Activated T-helper 9 cell treated with anti-CD3 and anti-CD28 coated beads, Interleukin-2, amount 50 U/mL, for 16 hours (primary cell): ENCODE measurements at places on chromosomes 5 and 9.

DNA sequence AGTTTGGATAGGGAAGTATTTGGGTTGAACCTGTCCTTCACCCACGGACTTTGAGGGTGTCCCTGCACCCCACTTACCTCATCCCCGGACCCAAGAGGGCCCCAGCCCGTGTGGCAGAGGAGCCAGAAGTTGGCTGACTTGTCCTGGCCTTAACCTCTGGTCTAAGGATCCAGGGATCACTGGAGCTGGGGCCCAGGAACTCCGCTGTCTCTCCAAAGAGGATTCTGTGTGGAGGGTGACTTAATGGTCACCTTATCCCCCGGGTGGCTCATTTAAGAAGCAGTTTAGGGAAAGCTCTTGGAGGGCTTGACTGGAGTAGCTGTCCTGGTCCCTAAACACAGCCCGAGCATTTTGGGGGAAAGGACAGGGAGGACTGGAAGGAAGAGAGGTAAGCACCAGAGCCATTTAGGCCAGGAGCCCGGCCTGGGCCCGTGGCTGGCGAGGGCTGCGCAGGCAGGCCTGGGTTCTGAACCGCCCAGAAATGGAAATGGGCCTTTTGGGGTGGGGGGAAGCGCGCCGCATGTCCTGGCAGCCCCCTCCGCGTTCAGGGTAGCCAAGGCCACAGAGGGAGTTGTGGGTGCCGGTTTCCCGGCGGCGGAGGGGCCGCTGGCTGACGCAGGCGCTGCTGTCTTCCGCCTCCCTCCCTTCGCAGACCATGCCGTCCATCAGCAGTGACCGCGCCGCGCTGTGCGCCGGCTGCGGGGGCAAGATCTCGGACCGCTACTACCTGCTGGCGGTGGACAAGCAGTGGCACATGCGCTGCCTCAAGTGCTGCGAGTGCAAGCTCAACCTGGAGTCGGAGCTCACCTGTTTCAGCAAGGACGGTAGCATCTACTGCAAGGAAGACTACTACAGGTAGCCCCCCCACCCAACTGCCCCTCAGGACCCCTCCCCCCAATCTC lies 2.0 kb downstream of the LHX2 start:
- no peak for DNase-seq

DNA sequence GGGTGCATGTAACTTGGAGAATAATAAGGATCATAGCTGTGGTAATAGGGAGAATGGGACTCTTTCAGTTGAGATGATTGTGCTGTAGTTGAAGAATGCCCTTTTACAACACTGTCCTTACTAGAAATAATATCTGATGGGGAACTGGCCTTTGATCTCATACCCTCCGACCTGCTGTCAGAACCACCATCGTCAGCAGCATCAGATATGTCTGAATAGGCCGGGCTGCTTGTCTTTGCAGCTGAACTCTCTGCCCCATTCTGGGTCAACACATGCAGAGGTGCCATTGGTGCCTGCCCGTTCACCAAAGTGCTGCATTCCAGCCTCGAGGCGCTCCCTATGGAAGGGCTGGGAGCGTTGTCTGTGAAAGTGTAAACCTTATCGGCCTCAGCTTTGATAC lies 99.1 kb downstream of the ZNF608 start:
- DNase-seq = no peak

DNA sequence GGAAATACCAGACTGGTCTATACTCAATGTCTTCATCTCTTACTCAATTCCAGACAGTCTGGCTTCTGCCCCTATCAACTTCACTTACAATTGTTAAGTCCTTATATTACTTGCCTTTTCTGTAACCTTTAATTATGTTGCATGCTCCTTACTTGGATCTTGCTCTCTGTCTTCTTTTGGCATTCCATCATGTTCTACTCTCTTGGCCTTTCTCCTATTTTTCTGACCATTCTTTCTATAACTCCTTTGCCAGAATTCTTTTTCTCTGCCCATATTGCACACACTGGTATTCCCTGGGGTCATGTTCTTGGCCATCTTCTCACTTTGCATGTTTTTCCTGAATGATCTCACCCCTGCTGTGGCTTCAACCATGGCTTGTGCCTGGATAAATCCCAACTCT lies 209.8 kb upstream of the ZNF462 start:
- no peak for DNase-seq

DNA sequence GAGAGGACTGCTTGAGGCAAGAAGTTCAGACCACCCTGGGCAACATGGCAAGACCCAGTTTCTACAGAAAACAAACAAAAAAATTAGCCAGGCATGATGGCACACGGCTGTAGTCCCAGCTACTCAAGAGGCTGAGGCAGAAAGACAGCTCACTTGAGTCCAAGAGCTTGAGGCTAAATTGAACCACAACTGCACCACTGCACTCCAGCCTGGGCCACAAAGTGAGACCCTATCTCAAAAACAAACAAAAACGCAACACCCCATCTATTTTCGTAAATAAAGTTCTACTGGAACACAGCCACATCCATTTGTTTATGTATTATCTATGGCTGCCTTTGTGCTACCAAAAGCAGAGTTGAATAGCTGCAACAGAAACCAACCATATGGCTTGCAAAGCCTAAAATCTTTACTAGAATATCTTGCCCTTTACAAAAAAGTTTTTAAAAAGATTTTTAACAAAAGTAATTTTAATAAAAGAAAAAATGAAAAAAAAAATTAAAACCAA lies 67.5 kb downstream of the SETX start:
- DNase-seq = no peak

GRCh38 chr5:132227485-132228240 lies at the start of gene P4HA2:
Gene P4HA2 (minus strand): TSS chr5:132227853. CDS start chr5:132218626, 9,227 bp downstream.
- DNase-seq = peak; percentile 19

DNA sequence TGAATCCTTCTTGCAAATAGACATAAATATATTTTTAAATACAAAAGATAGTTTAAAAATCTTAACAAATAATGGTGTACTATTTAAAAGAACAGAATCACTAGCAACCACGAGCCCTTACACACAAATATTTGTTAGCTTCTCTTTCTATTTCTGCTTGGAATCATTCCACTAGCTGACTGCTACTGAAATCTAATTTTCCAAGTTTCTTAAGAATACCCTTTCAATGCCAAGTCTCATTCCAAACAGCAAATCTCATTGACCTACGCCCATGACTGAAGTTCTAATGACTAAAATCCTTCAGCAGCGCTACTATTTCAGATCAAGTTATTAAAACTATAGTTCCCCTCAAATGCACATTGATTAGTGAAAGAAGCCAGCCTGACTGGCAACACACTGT lies 13.2 kb upstream of the PPP1R2B start:
- DNase-seq = no peak

- DNase-seq = peak; percentile 29
Observed at GRCh38 chr9:74951725-74952151, 974 bp downstream of the C9orf40 start.

DNA sequence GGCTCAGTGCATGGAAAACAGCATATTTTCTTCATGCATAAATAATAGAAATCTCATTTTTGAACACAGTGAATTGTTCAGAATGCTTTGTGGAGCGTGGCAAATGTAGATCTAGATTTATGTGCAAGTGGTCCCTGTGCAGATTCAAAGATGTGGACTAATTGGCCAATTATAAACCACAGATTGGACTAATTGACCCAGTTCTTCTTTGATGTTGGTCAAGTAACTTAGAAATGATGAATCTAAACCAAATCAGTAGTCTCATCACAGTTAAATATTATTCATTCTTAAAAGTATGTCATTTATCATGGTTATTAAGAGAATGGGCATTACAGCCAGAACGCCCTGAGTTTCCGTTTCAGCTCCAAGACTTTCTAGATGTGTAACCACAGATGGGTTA lies 11.7 kb upstream of the PDE4D start:
- no peak for DNase-seq

DNA sequence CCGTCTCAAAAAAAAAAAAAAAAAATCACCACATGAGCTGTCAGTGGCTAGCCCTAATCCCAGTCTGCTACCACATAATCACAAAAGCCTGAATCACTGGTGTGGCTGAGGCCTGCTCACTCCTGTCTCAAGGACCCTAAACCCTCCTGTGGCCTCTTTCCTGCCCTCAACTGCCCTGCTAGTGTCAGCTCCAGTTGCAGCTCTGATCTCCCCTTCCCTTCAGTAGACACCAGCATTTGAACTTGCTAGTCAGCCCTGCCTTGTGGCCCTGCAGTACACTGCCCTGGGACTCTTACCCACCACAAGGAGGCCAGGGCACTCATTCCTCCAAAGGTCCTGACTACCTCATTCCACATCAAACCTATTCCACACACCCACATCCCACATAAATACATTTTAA lies 9.5 kb upstream of the P4HA2 start:
- no peak for DNase-seq

DNA sequence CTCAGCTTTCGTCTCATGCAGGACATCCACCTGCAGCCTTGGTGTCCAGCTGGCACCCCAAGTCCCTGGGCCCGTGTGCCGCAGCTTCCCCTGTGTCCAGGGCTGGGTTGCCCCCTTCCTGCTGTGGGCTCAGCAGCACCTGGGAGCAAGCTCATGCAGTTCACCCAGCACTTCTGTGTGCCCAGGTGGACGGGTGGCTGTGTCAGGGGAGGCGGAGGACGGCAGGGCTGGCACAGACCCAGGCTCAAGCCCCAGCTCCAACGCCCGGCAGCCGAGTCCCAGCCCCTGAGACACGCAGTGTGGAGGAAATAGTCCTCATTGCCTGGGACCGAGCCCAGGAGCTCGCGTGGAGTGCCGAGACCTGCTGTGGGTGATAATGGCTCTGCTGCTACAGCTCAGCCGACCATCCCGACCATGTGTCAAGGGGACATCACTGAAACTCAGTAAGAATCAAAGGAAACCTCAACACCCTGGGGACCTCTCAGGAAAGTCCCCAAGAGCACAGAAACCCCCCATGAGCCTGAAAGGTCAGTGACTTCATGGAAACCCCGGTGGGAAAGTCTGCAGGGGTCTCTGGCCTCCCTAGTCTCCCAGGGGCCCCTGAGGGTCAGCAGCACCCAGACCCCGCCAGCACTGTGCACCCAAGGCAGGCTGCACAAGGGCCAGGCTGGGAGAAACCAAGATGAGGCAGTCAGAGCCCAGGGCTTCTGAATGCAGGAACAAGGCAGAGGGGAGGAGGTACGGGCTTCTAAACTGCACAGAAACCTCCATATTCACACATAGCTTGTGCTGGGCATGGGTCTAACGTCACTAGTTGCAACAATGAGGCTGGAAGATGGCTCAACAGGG lies 38.8 kb downstream of the LPCAT1 start:
- DNase-seq = no peak

GRCh38 chr9:9387511-9388115 lies 1225.2 kb downstream of the PTPRD start:
- no peak for DNase-seq

GRCh38 chr5:4987431-4987830 lies 152.7 kb upstream of the ADAMTS16 start:
- no peak for DNase-seq

GRCh38 chr9:13461414-13461991 lies 182.0 kb upstream of the MPDZ start:
- no peak for DNase-seq

DNA sequence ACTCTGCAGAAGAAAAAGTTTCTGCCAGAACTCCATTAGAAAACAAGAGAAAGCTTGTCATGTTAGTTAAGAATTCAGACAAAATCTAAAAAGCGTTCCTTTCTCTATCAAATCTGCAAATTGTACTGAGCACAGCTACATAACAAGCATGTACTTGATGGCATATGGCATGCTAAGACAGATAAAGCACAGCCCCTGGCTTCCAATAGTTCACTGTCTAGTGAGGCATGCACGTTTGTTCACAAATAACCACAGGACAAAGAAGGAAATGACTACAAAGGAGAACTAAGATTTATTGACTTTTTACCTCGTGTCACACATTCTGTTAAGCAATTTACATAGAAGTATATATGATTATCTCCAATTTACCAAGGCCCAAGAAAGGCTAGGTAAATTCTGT lies 518.2 kb upstream of the TLE4 start:
- no peak for DNase-seq

DNA sequence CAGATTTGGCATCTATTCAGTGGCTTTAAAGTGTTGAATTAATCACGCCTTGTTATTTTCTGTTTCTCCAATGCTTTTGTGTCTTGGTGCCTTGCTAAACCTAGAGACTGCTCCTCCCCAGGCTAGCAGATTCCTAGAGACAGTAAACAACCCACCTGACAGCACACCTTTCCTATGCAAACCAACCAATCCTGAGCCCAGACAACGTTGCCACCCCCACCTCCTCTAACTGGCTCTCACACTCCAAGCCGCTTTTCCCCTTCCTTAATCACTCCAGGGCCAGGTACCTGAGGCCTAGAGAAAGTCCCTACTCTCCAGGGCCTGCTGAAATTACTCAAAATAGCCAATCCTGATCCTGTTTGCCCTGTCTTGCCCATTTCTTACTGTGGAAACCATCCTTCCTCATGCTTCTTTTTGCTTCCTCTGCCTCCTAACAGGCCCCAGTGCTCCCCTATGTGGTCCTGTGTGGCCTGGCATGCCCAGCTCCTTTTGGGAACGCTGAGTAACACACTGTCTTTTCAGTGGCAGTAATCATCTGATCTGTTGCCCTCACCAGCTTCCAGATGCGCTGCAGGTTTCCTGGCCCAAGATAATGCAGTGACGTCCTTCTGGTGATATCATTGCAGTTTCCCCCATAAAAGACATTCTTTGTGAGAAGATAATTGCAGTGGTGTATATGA lies 53.4 kb downstream of the GAS1 start:
- no peak for DNase-seq

DNA sequence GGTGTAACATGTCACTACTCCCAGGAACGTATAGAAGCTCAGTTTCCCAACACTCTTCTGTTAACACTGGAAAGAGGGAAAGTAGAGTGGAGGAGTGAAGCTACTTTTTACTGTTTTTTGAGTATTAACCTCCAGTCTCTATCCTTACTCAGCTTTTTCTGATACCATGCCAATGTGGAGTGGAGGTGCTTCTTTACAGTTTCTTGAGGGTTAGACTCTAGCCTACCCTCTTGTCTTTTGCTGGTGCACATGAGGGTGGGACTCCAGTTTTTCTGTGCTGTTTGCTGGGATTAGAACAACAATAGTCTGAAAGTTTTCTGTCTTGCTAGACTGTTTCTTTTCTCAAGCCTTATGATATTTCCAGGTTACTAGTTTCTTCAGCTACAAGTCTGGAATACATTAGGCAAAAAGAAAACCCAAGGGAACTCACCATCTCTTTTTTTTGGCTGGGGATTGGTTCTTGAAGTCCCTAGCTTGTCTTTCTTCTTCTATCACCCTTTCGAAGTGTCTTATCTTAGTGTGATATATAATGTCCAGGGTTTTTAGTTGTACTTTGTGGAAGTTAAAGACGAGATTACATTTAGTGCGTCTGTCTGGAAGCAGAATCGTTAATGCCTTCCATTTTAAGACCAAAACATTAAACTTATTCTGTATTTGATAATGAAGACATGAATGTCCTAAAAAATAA lies 35.9 kb downstream of the PRR16 start:
- no peak for DNase-seq

DNA sequence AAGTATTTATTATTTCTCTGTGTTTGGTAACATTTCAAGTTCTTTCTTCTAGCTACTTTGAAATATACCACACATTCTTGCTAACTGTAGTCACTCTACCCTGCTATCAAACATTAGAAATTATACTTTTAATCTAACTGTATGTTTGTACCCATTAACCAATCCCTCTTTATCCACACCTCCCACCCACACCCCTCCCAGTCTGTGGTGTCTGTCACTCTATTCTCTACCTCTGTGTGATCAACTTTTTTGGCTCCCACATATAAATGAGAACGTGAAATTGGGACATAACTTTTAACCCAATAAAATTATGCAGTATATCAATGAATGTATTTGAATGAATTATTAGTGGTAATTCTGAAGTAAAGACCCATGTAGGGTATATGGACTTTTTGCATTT lies 79.7 kb downstream of the PBX3 start:
- DNase-seq = no peak

- DNase-seq = no peak
Observed at GRCh38 chr5:4639946-4640345, 500.2 kb upstream of the ADAMTS16 start.
